ENCODE measurements at places on chromosomes 3 and 15.

GRCh38 chr15:45790325-45790943 lies 155.6 kb downstream of the SQOR start:
- DNase-seq = no peak

DNA sequence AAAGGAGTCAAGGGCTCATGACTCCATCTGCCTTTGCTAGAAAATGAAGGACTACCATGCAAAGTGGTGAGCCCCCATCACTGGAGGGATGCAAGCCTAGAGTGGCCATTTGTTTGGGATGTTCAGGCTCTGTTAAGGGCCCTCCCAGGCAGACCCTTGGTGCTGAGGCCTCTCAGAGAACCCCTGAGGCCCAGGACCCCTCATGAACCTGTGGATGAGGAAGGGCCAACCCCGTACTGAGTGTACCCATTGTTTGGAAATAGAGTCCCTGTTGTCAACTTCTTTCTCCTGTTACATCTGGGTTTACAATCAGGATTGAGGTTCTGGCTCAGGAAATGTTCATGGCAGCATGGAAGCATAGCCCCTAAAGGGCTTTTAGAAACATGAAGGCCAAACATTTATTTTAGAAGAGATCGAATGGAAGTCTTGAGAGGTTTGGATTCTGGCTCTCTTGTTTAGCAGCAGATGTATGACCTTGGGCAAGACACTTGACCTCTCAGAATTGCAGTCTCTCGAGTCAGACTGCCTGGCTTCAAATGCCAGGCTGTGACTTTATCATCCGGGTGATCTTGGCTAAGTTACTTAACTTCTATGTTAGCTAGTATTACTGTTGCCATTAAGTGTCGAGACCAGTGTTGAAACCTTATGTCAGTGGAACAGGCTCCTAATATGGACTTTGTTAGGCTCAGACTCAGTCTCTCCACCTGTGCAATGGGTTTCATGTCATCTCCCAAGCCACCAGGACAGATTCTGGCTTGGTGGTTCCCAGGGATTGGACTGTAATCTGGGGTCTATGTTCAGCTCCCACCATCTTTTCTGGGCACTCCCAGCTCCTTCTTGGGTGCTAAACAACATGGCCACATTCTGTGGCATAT lies 12.4 kb downstream of the ITGA11 start:
- DNase-seq = no peak

GRCh38 chr3:122882361-122882947 lies 87.6 kb downstream of the SLC49A4 start:
- no peak for DNase-seq

GRCh38 chr3:53328746-53329145 lies 18.6 kb downstream of the DCP1A start:
- DNase-seq = no peak
